Heart left ventricle (tissue), 16 donors: ENCODE measurements at places on chromosomes 6 and 20. TPM values are rescaled to one million over a fixed set of nuclear protein-coding genes. Genes with fewer than 3 reads are reported as not detected.

The MAP1LC3A gene
- total RNA-seq = 166 TPM

DNA sequence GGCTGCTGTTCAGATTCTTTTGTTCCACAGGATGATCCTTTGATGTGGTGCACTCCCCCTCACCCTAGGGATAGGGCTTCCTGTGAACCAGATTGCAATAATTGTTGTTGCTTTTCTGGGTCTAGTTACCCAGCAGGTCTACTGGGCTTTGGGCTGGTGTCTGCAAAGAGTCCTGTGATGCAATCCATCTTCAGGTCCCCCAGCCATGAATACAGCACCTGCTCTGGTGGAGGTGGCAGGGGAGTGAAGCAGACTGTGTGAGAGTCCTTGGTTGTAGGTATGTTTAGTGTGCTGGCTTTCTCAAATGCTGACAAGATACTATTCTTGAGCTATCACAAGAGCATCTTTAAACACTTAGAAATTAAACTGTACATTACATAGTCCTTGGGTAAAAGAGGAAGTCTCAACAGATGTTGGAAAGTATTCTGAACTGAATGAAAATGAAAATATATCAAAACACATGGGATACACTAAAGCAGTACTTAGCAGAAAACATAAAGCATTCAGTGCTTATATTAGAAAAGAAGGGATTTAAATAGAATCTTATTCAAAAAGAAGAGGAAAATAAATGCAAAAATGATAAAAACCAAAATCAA lies 49.1 kb upstream of the CCR6 start:
- H3K27me3 ChIP-seq = no peaks in the 10 kb centered on the region
- no peaks in the 10 kb centered on the region for H3K36me3 ChIP-seq
- no peak for DNase-seq
- no peak overlapping the region for H3K27ac ChIP-seq
- H3K4me1 ChIP-seq = no peaks in the 10 kb centered on the region
- no peak overlapping the region for H3K4me3 ChIP-seq

The PSORS1C2 gene
- not detected for total RNA-seq

The ANKRD66 gene
- total RNA-seq = not detected

DNA sequence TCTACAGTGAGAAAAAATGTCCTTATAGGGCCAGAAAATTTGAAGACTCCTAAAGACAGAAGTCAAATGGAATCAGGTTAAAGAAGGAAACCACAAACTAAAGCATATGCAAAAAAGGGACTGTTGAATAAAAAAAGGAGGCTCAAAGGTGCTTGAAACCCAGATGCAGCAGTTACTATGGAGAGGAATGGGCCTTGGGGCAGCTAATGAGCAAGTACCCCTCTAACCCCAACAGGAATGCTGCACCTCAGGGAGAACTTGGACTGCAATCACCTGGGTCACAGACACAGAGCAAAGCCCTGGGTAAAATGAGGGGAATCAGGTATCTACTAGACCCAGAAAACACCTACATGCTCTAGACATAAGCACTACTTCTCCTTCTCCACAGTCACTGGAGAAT lies 313.9 kb downstream of the UBE3D start:
- H3K27me3 ChIP-seq = no peaks in the 10 kb centered on the region
- no peaks in the 10 kb centered on the region for H3K4me1 ChIP-seq
- no peak overlapping the region for H3K4me3 ChIP-seq
- no peak overlapping the region for H3K27ac ChIP-seq
- no peak for DNase-seq

DNA sequence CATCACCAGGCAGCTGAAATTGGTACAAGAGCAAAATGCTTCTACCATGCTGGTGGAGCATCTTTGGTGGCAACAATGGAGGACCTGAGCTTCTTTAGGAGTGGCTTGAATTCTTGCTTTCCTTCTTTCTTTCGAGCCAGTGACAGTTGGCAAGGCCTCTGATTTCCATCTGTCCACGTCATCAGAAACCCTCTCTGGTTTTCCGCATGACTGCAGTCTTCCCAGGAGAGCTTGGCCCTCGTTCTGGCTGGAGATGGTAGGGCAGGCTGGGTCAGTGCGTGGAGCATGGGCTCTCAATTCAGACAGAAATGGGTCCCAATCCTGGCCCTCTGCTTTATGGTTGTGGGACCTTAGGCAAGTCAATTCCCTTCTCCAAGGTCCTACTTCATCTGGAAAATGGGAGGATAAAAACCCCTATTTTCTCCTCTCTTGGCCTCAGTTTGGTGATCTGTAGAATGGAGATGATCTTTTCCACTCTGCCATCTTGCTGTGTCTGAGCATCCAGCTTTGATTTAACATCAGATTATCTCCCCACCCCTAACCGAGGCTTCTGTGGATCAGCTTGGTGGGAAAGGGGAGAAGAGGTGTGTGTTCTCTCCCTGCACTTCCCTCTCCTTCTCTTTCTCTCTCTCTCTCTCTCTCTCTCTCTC lies 3.6 kb upstream of the BPIFB1 start:
- H3K4me3 ChIP-seq = no peak overlapping the region
- no peaks in the 10 kb centered on the region for H3K4me1 ChIP-seq
- peaks cover 13% of the 10 kb centered on the region for H3K27me3 ChIP-seq
- no peak overlapping the region for H3K27ac ChIP-seq
- no peak for DNase-seq

DNA sequence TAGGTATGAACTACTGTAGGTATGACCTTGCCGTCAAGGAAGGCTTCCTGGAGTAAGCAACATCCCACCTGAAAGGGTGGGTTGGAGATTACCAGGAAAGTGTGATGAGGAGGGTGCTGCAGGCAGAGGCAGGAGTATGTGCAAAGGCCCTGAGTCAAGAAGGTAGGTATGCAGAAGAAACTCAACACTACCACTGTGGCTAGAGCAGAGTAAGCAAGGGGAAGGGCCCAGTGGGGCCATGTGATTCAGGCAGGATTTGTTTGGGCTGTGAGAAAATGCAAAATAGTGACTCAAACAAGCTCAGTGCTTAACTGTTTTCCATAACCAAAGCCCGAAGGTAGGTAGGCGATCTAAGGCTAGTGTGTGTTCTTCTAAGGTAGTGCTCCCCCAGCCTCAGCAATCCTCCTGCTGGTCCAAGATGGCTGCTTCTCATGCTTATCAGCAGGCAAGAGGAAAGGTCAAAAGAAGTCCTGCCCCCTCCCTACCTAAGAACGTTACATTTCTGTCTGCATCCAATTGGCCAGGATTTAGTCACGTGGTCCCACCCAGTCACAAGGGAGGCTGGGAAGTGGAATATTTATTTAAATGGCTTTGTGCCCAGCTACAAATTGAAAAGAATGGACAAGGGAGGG lies 36.2 kb upstream of the HMGA1 start:
- no peak overlapping the region for H3K27ac ChIP-seq
- no peaks in the 10 kb centered on the region for H3K27me3 ChIP-seq
- DNase-seq = no peak
- H3K36me3 ChIP-seq = no peaks in the 10 kb centered on the region

- H3K36me3 ChIP-seq = peaks cover 4% of the 10 kb centered on the region
- peak; percentile 15 for DNase-seq
- H3K27me3 ChIP-seq = no peaks in the 10 kb centered on the region
- H3K4me1 ChIP-seq = peaks cover 5% of the 10 kb centered on the region
- no peak overlapping the region for H3K4me3 ChIP-seq
Measured at GRCh38 chr6:157831424-157832249, 8.6 kb downstream of the SNX9 start.
